ENCODE measurements at places on chromosomes 6 and 20. TPM values are rescaled to one million over a fixed set of nuclear protein-coding genes. Genes with fewer than 3 reads are reported as not detected.

GPX5 gene
- total RNA-seq = not detected

GRCh38 chr6:43717822-43718221, 30.2 kb upstream of the MRPS18A start:
- peak; percentile 90 for DNase-seq

- DNase-seq = no peak
These were observed 135.8 kb downstream of the KIF16B start for GRCh38 chr20:16437387-16437996.

- DNase-seq = no peak
These were observed 242.3 kb upstream of the SUPT3H start for GRCh38 chr6:45619994-45620471.

DNA sequence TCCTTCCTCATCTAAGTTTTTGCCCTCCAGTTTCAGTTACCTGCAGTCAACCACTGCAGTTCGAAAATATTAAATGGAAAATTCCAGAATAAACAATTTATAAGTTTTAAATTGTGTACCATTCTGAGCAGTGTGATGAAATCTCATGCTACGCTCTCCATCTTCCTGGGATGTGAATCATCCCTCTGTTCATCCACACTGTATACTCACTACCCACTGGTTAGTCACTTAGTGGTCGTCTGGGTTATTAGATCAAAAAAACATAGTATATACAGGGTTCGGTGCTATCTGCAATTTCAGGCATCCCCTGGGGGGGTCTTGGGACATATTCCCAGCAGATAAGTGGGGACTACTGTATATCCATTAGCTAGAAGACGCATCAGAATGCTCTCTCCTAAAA, 151.9 kb upstream of the SLC22A16 start:
- no peak for DNase-seq

DNA sequence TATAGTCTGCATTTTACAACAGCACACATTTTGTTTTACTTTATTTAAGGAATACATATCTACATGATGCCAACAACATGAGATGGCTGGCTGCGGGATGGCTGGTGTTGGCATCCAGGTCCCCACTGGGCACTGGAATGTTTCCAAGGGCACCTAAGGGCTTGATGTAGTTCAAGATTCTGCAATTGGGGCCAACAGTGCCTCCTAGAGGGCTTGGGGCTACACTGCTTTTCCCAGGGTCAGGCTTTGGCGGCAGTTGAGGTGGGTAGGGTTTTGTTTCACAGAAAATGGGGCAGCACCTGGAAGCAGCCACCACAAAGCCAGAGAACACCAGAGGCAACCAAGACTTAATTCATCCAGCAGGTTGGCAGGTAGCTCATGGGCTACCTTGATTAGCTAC, 202.2 kb upstream of the PRND start:
- DNase-seq = no peak

DNA sequence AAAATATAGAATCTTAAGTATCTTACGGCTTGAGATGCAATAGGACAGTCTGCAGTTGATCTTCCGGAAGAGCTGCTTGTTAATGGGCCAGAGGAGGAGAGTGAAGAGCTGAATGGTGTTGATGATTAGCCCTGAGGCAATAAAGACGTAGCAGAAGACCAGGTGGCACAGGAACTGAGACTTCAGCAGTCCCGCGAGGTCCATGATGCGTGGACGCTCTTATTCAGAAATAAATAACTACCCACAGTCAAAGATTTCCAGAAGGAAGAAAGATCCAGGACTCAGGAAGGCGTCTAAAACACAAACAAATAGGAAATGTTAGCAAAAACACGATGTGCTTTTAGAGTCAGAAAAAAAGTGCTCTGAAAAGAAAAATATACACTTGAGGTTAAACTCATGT, 41.9 kb downstream of the AGPAT4 start:
- DNase-seq = no peak

TCFL5 gene
- 6.1 TPM for total RNA-seq

DNA sequence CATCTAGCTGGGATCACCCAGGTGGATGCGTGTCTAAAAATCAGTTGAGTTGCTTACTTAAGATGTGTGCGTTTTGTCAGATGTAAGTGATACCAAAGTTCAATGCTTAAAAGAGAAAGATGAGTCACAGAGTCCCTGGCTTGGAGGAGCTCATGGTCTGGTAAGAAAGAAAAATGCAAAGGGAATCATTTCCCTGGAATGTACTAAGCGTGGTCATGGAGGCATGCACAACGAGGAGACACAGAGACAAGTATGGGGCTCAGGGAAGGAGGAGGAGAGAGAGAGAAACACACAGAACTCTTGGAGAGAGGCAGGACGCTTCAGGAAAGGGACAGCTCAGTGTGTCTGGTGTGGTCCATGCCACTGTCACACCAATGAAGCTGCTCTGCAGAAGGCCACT, 186.9 kb upstream of the GMDS start:
- no peak for DNase-seq

GPR6 gene
- total RNA-seq = not detected

GRCh38 chr20:49445176-49445575, 37.3 kb downstream of the KCNB1 start:
- DNase-seq = no peak

DNA sequence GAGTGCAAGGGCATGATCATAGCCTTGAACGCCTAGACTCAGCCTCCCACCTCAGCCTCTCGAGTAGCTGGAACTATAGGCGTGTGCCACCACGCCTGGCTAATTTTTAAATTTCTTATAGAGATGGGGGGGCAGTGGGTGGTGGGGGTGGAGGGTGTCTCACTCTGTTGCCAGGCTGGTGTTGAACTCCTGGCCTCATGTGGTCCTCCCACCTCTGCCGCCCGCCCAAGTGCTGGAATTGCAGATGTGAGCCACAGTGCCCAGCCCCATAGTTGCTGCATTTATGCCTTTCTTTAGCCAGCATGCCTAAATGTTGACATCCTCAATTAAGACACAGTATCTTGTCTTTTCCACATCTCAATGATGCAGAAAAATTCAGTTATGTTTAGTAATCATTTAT, 171.1 kb downstream of the ARID1B start:
- DNase-seq = no peak

RXRB gene
- total RNA-seq = 37.9 TPM

GRCh38 chr20:32449890-32450401, 91.8 kb downstream of the ASXL1 start:
- no peak for DNase-seq

NT5DC1 gene
- total RNA-seq = 56.4 TPM

DNA sequence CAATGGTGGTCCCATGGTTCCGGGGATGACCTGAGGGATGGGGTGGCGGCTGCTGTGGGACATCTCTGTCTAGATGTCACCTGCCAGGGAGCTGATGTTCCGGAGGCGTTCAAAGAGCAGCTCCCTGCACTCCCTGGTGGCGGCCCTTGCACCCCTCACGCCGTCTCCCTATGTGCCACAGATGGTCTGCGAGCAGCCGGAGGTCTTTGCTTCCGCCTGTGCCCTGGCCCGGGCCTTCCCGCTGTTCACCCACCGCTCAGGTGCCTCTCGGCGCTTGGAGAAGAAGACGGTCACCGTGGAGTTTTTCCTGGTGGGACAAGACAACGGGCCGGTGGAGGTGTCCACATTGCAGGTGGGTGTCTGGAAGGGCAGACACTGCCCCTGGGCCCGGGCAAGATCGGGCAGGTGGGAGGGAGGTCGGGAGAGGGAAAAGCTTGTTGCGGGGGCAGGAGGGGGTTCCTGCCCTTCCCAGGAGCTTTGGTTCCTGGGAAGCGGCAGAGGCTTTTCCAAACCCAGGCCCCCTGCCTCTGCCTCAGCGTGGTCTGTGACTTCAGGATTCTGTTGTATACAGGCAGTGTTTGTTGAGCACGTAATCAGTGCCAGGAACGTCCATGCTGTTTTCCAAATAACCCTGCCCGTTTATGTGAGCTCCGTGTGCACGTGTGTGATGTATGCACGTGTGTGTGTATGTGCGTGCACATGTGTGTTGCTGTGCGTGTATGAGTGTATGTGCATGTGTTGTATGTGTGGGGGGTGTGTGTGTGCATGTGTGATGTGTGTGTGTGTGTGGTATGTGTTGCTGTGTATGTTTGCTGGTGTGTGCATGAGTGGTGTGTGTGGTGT, 1.9 kb downstream of the NPEPL1 start:
- DNase-seq = peak; percentile 37

DNA sequence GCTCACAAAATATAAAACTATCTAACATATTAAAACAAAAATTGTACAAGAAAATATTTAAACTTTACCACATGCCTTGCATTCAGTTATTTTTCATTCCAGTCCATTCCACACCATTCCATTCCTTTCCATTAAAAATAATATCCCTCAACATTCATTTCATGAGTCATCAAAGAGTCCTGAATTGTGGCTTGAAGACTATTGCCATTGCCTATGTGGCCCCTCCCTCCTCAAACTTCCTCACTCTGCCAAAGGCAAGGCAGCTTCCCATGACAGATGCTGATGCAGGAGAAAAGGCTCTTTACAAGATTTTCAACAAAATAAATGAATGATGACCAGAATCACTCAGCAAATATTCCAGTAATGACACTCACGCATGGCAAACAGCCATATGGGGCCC, 31.7 kb downstream of the IL20RA start:
- DNase-seq = no peak

- no peak for DNase-seq
These were observed 45.2 kb downstream of the DEFB114 start for GRCh38 chr6:49918787-49919186.

DNA sequence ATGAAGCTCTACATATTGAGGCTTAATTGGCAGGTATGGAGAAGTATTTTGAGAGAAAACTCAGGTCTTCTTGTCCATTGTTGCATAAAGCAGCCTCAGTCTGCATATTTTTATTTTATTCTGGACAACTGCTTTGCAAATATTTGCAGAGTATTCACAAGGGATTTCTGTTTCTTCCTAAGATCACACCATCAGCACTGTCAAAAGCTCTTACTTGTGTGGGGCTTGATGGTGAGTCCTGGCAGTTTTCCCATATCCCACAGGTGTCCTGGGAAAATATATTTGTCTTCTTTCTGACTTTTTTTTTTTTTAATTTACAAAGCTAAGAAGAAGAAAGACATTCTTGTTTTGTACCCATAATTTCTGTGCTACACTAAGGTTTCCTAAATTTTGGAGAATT, 16.9 kb upstream of the MLIP start:
- no peak for DNase-seq

- DNase-seq = no peak
These were observed 8.9 kb downstream of the TIAM2 start for GRCh38 chr6:155004017-155004416.

CYP39A1 gene
- 4.7 TPM for total RNA-seq

DNA sequence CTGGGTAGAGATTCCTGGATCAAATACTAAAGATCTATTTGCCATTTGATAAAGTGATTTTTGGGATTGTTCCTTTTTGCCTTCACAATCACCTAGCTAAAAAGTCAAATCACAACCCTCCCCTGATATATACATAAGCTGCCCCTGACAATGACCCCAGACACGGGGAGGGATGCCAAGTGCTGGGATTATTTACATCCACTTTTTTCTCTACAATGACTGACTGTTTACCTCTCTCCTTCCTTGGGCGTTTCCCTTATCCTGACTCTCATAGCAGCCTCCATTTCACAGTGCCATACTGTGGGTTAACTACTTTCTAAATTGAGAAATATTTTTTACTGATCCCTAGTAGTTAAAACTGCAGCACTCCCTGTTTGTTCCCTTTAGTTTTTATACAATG, 150.8 kb upstream of the TMEM170B start:
- DNase-seq = no peak

- DNase-seq = no peak
These were observed 13.6 kb downstream of the CNBD2 start for GRCh38 chr20:35981969-35982368.

GRCh38 chr20:37948956-37949355, 46.0 kb downstream of the VSTM2L start:
- no peak for DNase-seq

- no peak for DNase-seq
These were observed 149.9 kb upstream of the UST start for GRCh38 chr6:148596891-148597455.

DNA sequence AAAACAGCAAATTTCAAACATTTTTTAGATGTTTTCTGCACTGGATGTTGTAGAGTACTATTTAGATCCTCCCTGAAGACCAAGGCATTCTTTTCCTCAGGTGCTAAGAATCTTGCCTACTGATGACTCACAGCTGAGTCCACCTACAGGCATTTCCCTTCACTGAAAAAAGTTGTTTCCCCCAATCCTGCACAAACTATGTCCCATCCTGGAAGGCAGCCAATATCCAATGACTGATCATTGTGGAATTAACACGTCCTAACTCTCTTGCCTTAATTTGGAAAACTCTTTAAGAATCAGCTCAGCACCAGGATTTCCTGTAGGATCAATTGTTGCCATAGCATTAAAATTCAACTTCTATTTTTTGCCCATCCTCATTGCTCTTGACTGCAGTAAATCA, 268.4 kb upstream of the IRAK1BP1 start:
- DNase-seq = no peak

GRCh38 chr6:25960734-25961133, 1.9 kb upstream of the TRIM38 start:
- no peak for DNase-seq

GRCh38 chr20:42406826-42407225, 782.9 kb downstream of the PTPRT start:
- DNase-seq = no peak

GRCh38 chr6:27471365-27472115, 1.4 kb downstream of the ZNF184 start:
- DNase-seq = no peak

KCNK5 gene
- 0.65 TPM for total RNA-seq

ARMH2 gene
- total RNA-seq = not detected

DNA sequence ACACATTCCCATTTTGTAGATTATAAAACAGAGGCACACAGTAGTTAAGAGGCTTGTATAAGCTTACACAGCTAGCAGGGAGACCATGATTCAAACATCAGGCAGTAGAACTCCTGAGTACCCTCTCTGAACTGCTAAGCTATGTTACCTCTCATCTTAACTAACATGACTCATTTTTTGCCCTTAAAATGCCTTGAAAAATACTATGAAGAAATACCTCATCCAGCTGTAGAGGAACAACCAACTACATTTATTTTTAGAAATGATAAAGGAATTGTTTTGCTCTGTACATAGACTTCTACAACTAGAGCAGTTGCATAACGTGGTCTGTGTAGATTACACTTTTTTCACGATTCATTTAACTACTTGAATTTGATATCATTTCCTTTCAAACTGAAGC, 102.1 kb downstream of the FLRT3 start:
- DNase-seq = no peak

DNA sequence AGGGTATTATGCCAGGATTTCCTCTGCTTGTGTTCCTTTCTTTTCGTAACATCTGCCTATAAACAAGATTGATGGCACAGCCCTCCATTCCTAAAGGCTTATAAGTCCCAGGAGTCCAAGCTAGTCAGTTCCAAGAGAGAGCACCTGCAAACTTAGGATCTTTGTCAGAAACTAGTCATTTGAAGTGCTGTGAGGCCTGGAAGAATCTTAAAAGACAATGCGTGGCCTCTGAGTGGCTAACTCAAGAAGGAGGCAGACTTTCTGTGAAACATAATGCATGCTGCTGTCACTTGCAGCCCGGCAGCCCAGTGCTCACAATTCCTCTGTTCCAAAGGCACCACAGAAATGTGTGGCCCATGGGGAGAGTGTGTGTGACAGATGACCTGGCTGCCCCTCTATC, 135.0 kb upstream of the SUPT3H start:
- DNase-seq = no peak

CCND3 gene
- total RNA-seq = 42.3 TPM

DLL1 gene
- total RNA-seq = 18.6 TPM
